ENCODE measurements at places on chromosomes 3 and 15.

- no peak for DNase-seq
Measured at GRCh38 chr3:145760036-145760435, 400.9 kb downstream of the PLOD2 start.

DNA sequence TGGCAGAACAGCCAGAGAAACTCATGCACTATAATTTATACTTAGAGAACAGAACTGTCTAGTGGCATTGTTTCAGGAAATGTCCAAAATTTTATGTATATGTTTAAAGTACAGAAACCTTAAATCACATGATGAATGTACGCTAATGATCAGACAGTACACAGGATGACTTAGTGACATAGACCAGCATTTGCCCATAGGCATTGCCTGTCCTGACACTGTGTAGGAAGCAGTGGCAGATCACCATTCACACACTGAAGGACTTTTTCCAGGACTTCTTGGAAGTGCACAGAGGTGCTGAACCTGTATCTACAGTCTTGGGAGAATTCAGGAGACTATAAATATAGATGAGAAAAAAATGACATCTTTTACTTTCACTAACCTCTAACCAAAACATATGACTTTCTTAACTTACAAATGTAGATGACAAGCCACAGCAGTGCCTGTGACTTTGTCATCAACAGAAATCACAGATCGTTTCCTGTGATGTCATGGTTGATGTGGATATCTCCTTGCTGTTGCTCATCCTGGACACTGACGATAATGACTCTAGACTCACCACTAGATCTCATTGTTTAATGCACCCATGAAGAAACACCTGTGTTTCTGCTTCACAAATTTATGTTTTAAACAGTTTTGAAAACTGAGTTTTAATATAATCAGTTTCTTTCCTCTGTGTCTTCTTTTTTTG lies 183.2 kb downstream of the CACNA2D3 start:
- no peak for DNase-seq

DNA sequence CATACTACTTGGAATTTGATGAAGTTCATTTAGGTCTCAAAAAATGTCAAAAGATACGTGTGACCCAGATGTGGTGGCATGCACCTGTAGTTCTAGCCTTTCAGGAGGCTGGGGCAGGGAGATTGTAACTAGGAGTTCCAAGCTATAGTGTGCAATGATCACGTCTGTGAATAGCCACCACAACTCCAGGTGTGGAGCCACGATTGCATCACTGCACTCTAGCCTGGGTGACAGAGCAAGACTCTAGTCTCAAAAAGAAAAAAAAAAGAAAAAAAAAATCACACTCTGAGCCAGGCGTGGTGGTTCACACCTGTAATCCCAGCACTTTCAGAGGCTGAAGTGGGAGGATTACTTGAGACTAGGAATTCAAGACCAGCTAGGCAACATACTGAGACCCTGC lies 14.2 kb downstream of the MAP4 start:
- no peak for DNase-seq

- no peak for DNase-seq
Measured at GRCh38 chr3:20288050-20288449, 102.0 kb upstream of the SGO1 start.

- DNase-seq, result no peak
Measured at GRCh38 chr3:180466401-180467011, 135.5 kb upstream of the TTC14 start.

GRCh38 chr3:11705049-11705448 lies 61.3 kb upstream of the VGLL4 start:
- no peak for DNase-seq

DNA sequence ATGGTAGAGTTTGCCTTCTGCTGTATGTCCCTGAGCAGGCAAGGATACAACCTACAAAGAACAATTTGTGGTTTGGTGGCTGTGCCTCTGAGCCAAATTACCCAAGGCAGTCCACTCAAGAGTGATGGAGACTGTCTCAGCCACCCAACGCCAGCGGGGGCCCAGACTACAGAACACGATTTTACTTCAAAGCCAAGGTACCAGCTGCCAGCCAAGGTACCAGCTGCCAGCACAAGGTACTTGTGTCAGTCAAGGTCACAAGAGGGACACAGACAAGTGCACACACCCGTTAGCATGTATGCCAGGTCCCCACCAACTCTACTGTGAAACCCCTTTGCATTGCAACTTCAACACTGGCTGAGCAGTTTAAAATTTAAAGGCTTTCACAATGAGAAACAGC lies 23.5 kb downstream of the COLQ start:
- DNase-seq, result no peak

DNA sequence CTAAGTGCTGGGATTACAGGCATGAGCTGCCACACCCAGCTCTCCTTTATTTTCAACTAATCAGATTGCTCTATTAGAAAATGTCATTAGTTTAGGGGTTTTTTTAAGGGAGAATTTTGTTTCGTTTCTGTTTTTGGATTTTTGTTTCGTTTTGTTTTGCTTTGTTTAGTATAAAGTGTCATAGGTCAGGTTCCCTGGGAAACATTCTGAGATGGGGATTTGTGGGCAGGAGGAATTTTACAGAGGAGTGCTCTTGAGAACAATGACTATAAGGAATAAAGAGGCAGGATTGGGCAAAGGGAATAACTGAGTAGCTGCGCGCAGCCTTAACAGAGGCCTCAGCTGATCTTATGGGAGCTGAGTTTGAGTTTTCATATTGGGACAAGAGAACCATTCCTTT lies 86.8 kb upstream of the NR2F2 start:
- DNase-seq, result no peak
